Stimulated activated CD4-positive, alpha-beta T cell treated with anti-CD3 and anti-CD28 coated beads, Interleukin-2, amount 100 ng/mL, for 48 hours (primary cell): ENCODE measurements at places on chromosomes 5 and 9.

GRCh38 chr5:141522301-141522700, 33.4 kb downstream of the PCDHGC5 start:
- DNase-seq, result no peak

DNA sequence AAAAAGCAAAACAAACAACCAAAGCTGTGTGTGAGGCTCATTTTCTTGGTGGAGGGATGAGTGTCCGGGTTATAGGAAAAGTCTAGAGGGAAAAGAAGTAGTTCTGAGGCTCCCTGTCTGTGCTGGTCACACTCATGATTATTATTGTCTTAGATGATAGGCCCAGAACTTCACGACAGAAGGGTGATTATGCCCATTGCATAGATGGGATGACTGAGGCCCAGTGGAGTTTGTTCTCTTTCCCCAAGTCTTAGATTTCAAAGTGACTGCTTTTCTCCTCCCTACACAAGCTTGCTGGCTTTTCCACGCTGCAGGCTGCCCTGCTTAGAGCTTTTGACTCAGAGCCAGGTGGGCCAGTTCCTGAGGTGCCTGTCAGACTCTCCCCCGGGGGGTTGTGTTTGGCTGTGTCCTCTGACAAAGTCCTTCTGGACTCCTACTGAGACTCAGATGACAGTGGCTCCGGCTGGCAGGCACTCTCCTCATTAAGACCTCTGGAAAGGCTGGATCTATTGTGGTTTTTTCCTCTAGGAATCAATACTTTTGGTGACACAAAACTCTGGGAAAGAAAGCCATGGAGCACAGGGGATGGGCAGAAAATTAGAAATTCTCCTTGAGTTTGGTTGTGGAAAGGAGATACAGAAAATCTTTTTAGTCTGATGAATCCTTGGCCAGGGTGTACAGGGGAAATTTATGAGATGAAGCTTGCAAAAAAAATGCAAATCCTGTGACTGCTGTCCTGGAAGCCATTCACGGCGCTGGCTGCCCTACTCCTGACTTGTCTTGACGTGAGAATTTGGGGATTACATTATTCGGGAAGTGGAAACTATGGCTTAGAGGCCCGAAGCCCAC, 120.9 kb downstream of the NSG2 start:
- no peak for DNase-seq

- no peak for DNase-seq
These were observed 547.1 kb downstream of the CCDC171 start for GRCh38 chr9:16099732-16100536.

GRCh38 chr9:94076557-94076956, 7.7 kb upstream of the PTPDC1 start:
- DNase-seq, result no peak

DNA sequence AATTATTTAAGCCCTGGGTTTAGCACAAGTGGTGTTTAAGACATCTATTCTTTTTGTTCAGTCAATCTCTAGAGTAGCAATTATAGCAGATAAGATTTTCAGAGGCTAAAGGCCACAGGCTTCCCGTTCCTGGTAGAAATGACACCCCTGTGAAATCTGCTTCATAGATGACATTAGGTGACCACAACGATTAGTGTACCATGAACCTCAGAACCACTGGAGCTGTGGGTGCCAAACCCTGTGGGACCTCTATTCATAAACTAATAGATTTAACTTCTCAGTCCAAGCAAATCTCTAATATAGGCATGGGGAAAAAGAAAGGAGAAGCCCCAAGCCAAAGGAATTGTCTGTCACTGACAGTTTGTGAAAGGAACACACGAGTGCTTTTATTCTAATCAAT, 207.4 kb downstream of the ARRDC3 start:
- DNase-seq, result no peak

DNA sequence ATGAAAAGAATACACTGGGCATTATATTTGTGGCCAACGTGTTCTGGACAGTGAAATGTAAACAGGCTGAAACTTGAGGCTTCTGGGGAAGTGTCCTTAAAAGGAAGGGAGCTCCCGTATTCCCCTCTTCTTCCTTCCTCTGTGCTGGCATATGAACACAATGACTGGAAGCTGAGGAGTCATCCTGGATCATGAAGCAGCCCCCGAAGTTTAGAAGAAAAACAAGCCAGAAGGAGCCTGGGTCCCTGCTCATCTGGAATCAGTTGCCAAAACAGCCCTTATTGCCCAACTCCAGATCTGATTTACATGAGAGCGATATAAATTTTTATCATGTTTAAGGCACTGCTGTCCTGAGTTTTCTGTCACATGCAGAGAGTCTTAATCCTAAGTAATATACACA, 65.4 kb upstream of the SLC1A1 start:
- no peak for DNase-seq

- peak; percentile 4 for DNase-seq
These were observed 80.1 kb upstream of the DMAC1 start for GRCh38 chr9:7879551-7880245.

- DNase-seq, result no peak
These were observed 185.3 kb downstream of the MAPKAP1 start for GRCh38 chr9:125521462-125522327.

DNA sequence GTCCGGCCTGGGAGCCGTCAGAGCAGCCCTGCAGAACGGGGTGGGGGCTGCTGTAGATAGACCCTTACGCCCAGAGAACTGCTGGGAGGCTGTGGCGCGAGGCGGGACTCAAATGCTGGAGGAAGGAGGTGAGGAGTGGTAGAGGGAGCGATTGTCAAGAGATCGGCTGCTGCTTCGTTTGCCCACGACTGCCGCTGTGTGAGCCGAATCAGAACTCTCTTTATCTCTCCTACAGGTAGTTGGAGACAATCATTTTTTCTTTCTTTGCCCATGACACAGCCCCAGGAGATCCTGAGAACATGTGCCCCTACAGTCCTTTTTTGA, 456 bp downstream of the ZNF79 start:
- no peak for DNase-seq

DNA sequence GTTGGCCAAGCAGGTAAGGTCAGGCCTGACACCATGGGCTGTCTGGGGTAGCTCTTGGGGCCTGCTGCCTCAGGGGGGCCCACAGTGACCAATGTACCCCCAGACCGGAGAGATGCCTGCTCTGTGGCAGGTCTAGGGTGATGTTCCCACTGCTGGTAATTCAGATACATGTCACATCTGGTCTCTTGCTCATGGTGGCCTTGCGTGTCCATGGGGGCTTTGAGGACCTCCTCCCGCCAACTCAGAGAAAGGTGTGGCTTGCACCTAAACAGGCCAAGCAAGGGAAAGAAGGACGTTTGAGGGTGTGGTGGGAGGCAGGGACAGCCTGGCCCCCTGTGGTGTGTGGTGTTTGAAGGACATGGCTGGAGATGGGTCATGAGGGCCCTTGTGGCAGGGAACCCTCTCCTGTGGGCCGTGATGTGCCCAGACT, 75.2 kb downstream of the PHF2 start:
- no peak for DNase-seq

- no peak for DNase-seq
These were observed 26.0 kb downstream of the GABRP start for GRCh38 chr5:170809551-170809950.

- DNase-seq, result no peak
These were observed 105.2 kb downstream of the GNAQ start for GRCh38 chr9:77926371-77926878.

DNA sequence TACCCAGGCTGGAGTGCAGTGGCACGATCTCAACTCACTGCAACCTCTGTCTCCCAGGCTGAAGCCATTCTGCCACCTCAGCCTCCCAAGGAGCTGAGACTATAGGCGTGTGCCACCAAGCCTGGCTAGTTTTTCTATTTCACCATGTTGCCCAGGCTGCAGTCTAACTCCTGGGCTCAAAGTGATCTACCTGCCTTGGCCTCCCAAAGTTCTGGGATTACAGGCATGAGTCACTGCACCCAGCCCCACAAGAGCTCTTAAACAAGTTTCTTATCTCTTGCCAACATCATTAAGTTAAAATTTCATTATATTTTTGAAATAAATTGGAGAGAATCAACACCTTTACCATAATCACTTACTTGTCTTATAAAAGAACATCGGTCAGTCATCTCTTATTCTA, 280.3 kb downstream of the ARHGEF28 start:
- no peak for DNase-seq

GRCh38 chr9:5879419-5880181, 11.1 kb upstream of the MLANA start:
- DNase-seq, result no peak

DNA sequence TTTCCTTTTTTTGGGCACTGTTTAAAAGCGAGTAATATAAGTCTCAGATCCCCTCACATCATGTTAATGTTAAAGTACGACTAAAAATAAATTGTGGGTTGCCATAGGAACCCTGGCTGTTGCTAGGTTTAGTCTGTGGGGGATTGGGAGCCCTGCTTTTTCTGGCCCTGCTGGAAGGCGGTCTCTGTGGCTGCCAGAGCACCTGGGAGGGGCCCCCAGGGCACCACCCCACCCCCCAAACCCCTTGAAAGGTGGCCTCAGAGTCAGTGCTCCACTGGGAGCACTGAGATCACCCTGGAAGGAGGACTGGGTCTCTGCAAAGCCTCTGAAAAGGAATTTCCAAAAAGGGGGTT, 66.2 kb upstream of the NEURL1B start:
- DNase-seq, result no peak

DNA sequence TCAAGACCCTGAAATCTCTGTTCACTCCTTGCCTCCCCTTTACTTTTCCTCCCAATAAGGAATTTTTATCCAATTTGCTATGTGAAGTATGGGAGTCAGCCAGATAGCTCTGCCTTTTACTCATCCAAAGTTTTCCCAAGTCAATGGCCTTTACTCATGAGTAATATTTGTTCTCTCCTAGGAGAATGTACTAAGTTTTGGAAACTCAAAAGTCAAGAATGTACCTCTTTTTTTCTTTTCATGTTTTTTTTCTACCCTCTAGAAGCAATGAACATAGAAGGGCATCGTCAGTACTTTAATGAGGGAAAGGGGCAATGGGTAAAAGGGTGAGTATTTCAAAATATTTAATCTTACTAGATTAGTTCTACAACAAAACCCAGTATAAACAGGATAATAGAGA, 140.2 kb upstream of the SGCD start:
- DNase-seq, result no peak

DNA sequence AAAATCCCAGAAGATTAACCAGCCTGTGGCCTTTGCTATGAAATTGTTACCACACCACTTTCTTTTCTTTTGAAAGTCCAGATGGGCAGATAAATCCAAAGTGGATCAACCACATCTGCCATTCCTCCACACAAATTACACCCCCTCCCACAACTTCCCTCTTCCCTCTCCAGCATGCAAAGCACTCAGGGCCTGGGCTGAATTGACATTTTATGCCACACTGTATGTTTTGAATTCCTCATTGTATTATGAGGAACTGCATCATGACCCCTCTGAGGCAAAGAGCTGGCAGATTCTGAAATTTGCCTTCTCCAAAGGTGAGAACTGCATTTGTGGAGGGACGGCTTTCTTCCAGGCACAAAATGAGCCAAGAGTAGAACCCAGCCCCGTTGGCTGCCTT, 589.2 kb upstream of the KLF4 start:
- no peak for DNase-seq

GRCh38 chr5:75017971-75018370, 34.4 kb downstream of the GCNT4 start:
- no peak for DNase-seq

- DNase-seq, result no peak
These were observed 1.4 kb downstream of the EFNA5 start for GRCh38 chr5:107669096-107670031.

DNA sequence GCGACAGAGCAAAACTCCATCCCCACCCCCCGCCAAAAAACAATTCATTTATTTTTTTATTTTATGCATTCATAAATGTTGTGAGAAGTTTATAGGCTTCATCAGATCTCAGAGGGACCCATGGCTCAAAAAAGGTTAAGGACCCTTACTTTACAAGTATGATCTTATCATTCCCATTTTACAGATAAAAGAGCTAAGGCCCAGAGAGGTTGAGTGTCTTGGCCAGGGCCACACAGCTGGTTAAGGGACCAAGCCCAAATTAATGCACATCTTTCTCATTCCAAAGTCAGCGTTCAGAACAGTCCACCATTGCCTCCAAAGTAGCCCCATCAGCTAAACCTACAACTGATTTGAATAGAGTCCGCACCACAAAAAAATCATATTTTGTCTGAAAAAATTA, 67.8 kb downstream of the PPARGC1B start:
- DNase-seq, result no peak

DNA sequence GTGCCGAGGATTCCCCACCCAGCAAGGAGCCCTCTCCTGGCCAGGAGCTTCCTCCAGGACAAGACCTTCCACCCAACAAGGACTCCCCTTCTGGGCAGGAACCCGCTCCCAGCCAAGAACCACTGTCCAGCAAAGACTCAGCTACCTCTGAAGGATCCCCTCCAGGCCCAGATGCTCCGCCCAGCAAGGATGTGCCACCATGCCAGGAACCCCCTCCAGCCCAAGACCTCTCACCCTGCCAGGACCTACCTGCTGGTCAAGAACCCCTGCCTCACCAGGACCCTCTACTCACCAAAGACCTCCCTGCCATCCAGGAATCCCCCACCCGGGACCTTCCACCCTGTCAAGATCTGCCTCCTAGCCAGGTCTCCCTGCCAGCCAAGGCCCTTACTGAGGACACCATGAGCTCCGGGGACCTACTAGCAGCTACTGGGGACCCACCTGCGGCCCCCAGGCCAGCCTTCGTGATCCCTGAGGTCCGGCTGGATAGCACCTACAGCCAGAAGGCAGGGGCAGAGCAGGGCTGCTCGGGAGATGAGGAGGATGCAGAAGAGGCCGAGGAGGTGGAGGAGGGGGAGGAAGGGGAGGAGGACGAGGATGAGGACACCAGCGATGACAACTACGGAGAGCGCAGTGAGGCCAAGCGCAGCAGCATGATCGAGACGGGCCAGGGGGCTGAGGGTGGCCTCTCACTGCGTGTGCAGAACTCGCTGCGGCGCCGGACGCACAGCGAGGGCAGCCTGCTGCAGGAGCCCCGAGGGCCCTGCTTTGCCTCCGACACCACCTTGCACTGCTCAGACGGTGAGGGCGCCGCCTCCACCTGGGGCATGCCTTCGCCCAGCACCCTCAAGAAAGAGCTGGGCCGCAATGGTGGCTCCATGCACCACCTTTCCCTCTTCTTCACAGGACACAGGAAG, 120.2 kb downstream of the RGS3 start:
- DNase-seq, result no peak

GRCh38 chr9:88266416-88266815, 121.8 kb upstream of the SPIN1 start:
- no peak for DNase-seq

DNA sequence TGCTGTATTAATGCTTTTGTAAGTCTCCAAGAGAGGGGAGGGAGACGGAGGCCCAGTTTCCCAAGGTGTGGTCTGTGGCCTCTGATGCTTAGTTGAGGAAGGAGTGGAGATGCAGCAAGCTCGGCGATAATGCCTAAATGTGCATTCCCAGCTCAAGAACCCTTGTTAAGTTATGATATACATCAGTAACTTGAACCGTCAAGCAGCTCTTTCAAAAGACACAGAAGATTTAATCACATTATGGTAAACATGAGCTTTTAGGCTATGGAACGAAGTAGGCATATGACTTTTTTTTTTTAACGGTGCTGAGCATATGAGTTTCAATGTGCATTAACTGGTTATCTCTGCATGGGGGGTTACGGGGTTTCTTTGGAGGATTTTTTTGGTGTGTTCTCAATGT, 22.3 kb upstream of the GLE1 start:
- no peak for DNase-seq
